ENCODE measurements at places on chromosomes 12 and 14.

DNA sequence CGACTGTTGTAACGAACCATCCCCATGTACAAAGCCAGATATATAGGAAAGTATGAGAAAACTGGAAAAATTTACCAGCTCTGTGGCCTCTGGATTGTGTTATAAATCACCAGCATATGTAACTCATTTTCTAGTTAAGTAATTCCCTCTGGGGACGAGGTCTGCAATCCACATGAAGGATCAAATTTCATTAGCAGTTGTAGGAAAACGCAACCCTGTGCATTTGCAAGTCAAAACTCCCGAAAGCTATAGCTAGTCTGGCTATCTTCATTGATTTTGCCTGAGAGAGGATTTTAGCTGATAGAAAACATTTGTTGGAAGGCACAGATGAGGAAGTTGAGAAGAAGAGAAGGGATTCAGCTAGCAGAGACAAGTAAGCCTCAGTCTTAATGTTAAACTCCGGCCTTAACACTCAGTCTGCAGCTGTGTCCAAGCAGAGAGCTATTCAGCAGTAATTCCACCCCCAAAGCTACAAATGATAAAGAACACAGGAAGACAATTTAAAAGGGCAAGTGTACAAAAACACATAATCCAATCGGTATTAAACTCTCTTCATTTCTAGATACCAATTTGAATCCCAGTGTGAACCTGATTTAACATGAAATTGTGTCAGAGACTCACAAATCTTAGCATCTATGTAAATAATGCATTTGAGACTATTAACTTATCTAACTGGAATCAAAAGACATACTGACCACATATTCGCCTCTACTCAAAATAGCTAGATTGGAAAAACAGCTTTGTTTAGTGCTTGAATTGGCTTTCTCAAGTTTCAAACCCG lies 54.2 kb upstream of the CERS5 start:
- DNase-seq, result no peak

GRCh38 chr14:96105089-96105925 lies 66.1 kb downstream of the C14orf132 start:
- DNase-seq, result no peak

GRCh38 chr12:45504316-45505010 lies 225.0 kb upstream of the ARID2 start:
- no peak for DNase-seq

- DNase-seq, result no peak
Observed at GRCh38 chr12:49675137-49675536, 32.1 kb downstream of the FMNL3 start.

GRCh38 chr12:49560695-49561094 lies 7.2 kb downstream of the MCRS1 start:
- no peak for DNase-seq

DNA sequence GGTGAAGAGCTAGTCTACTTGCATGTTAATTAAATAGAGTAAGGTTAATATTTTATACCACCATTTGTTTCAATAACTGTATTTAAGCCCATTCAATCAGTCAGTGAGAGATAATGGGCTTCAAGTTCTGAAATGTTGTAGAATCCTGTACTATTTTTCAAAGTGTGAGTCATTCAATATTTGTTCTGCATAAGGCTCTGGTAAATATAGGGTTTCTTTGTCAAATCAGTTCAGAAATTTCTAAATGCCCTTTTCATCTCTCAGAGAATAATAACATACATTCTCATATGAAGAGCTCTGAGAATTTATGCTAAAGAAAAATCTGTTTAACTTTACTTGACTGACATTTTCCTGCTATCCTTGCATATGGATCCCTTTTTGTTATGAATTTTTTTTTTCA lies 493.3 kb downstream of the TMTC2 start:
- DNase-seq, result no peak

DNA sequence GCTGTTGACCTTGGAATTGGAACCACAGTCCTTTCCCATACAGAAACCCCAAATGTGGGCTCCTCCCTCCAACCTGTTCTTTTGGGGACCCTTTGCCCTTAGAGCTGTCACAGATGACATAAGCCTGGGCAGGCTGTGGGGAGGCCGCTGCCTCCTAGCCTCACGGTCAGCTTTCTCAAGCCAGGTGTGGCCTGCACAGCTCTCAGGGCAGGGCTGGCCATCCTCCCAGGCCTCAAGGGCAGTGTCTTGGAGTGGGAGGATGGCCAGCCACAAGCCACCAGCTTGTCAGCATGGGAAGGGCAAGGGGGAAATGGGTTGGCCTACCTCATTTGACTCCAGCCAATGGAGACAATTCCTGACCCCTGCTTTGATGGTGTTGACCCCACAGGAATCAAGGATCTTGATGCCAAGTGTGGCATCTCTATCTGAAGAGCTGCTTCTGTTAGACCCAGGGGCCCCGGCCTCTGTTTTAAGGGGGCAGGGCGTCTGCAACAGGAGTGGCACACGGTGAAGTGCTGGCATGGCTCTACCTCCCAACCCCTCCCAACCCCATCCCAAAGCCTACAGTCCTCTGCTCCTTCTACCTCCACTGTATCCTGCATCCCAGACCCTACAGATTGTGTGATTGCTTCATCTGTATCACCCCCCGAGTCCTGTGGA lies 11.5 kb downstream of the CBLN3 start:
- no peak for DNase-seq

DNA sequence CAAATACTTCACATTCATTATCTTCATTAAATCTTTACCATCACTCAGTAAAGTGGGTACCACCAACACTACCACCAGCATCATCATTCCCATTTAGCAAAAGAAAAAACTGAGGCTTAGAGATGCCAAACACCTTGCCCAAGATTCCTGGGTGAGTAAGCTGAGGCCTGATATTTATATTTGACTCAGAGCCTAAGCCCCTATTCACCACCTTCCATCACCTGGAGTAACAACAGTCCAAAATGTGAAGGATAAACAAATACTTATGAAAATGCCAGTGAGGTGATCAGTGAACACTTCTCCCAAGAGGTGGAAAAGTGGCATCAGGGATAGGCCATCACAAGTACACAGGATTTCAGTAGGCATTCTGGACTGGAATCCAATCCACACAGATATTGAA lies 3.7 kb downstream of the SLC38A1 start:
- no peak for DNase-seq
